ENCODE measurements at places on chromosomes 3 and 15. TPM values are rescaled to one million over a fixed set of nuclear protein-coding genes. Genes with fewer than 3 reads are reported as not detected.

- DNase-seq: peak; percentile 40
Measured at GRCh38 chr15:85296615-85297402, 83.6 kb upstream of the AKAP13 start.

- no peak for DNase-seq
Measured at GRCh38 chr15:89498574-89498906, 2.2 kb upstream of the RHCG start.

Gene SLC28A1
- not detected for total RNA-seq

- DNase-seq: no peak
Measured at GRCh38 chr3:101036213-101036618, 43.0 kb upstream of the ABI3BP start.

DNA sequence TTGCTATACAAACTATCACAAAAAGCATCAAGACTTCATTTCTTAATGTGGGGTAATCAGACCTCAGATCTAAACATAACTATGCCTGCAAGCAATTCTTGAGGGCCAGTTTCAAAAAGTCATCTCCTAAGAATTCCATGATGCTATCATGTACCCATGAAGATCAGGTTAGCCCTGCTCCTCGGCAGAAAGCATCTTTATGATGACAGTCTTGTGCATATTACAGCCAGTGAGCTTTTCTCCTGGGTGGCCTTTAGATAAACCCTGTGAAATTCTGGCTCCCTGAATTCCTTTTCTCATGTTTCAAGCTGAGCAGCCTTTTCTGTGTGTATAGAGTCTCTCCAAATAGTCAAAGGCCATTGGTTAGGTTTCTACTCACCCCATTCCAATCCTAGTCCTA, 201.9 kb upstream of the MCTP2 start:
- DNase-seq: no peak

DNA sequence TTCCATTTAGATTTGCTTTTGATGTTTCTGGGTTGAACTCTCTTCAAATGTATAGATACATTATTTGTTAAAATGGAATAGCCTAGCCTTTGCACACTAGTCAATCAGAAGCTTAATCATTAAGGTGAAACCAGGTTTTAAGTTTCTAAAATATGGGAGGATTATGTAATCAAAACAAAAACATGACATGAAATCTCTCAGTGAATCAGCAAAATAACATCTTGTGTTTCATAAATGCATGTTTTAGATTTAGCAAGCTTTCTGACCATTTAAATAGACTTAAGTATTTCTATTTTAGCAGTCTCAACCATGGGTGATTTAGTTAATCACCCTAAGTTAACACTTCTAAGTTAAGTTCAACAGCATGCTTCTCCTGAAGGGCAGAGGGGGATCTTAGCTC, 11.3 kb downstream of the GTF2E1 start:
- DNase-seq: no peak

DNA sequence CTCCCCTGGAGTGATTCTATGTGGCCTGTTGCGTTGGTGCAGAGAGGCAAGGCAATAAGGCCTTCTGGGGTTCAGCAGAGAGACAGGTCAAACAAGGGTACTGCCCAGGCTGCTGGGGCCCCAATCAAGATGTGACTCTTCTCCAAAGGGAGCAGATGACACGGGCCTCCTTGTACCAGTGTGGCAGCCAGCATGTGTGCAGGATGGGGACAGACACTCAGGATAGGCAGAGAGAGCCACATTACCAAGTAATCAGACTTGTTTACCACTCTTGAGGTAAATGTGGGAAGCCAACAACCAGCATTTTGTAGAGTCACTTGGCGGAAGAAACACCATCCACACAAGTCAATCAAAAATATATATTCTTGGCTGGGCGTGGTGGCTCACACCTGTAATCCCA, 95.3 kb upstream of the DLG1 start:
- DNase-seq: no peak

Gene ACP3
- 0.95 TPM for total RNA-seq

DNA sequence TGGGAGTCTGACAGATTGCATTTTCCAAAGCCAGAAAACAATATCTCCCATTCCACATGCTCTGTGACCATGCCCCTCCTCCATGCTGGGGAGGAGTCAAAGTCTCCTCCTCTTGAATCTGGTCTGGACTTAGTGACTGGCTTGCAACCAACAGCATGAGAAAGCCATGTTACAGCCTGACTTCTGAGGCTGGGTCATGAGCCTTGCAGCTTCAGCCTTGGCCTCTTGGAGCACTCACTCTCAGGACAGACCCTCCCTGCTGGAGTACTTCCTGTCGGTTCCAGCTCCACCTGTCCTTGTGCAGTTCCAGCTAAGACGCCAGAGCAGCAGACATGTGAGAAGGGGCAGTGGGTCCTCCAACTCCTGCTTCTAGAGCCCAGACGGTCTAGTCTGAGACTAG, 49.7 kb upstream of the RBSN start:
- DNase-seq: no peak

Data from activated B cell treated with CpG ODN at 0.5 μM for 24 hours (primary cell).